ENCODE measurements at places on chromosomes 5 and 9.
A peak's percentile ranks its signal among the peaks of the same experiment; 100 is the strongest.

GRCh38 chr9:18045326-18045725, 428.6 kb upstream of the ADAMTSL1 start:
- no peak for DNase-seq

DNA sequence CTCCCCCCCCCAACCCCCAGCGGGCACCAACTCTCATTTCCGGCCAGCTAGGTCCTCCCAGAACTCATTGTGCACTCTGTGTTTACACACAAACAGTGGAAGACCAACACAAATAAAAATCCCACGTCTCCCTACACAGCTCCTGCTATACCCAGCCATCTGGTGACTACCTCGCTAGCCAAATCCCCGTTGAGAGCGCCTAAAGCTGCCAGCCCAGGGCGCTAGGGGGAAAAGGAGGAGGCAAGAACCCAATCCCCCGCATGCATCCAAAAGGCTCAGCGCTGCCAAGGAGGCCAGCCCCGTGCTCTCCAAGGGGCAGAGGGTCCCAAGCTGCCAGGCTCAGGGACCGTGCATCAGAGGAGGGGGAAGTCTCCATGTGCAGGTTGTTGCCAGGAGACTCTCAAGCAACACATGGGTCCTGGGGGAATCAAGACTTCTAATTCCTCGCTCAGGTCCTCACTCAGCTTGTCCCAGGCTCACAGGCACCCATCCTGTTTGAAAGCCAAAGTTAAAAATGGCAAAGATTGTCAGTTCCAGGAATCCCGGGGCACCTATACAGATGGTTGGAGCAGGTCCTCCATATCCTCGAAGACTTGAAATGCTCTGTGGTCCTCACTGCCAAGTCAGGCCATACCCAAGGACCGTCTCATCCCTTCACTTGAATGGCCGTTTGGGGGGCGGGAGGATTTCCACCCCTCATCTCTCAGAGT, 2.7 kb downstream of the ASTN2 start:
- no peak for DNase-seq

DNA sequence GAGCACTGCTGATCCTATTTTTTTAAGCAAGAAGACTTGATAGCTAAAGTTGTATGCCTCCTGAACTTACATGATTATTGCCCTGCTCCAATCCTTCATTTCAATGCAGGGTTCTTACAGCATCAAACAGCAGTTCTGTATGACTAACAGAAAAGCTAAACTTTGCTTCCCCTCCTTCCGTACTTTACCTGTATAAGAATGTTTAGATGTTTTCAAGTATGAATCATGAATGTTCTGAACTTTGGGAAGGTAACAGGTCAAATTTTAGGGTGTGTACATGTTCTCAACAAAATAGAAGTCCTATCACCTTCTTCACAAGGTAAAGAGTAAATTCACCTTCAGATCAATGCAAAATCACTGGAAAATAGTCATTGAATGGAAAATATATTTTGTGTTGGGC, 972.6 kb upstream of the SEMA6A start:
- no peak for DNase-seq

DNA sequence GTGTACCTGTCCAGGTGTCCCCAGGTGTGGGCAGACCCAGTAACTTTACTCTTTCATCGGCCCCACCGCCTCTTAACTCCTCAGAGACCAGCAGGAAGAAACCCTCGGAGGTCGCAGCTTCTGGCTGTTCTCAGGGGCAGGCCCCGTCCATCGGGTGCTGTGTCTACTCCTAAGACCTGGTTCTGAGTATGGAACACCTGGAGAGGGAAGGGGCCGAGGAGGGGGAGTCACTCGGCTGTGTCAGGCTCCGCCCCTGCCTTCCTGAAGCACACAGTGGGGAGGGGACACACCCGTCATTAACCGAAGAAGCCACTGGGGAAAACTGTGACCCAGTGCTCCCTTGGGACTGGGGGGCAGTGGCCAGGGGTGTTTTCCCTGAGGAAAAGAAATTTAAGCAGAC, 22.3 kb downstream of the NTNG2 start:
- no peak for DNase-seq

- no peak for DNase-seq
Measured at GRCh38 chr9:87498811-87499360, 1.2 kb downstream of the DAPK1 start.

DNA sequence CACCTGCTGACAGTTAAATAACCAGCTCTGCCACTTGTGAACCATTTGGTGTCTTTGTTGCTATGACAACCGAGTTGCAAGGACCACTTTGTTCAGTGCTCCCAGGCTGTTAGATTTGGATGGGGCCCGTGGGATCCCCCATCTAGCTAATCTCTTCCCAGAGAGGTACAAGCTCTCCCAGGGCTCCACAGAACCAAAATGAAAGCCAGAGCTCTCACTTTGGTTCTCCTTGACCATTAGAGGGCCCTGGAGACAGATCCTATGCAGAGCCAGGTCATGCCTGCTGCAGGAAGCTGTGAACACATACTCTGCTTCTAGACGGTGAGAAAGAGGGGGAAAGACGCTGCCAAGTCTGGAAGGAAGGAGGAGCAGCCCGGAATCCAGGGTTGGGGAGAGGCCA, 224.6 kb downstream of the GABBR2 start:
- no peak for DNase-seq

GRCh38 chr5:95631255-95631958, 11.5 kb downstream of the GPR150 start:
- DNase-seq, result no peak

DNA sequence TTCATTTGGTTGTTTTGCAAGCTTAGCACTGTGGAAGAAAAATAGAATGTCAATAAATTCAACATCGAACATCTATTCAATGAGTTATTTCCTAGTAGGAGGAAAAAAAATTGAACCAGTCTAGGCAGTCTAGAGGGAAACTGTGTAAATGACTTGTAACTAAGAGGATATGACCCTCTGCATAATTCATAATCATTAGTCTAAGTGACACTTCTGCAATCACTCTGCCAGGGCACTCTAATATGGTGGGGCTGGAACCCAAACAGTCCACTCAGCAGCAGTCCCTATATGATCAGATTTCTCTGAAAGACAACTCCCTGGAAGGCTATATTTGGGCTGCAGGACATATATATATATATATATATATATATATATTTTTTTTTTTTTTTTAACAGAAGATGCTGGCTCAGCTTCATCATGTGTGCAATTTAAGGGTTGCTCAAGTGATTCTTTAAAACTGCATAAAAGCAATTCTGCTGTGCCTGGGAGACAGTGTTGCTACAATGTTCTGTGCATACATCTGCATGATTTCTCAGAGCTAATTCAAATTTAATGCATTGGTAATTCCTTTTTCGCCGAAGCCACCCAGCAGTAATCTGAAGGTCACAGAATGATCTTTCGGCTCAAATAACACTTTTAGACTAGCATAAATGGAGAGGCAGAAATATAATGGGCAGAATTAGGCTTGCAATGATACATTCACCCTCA, 482.1 kb upstream of the ZNF608 start:
- DNase-seq, result no peak

GRCh38 chr5:92976156-92976555, 604.9 kb downstream of the NR2F1-AS1 start:
- no peak for DNase-seq

GRCh38 chr5:43664501-43665040, 61.6 kb downstream of the NNT start:
- DNase-seq, result no peak

DNA sequence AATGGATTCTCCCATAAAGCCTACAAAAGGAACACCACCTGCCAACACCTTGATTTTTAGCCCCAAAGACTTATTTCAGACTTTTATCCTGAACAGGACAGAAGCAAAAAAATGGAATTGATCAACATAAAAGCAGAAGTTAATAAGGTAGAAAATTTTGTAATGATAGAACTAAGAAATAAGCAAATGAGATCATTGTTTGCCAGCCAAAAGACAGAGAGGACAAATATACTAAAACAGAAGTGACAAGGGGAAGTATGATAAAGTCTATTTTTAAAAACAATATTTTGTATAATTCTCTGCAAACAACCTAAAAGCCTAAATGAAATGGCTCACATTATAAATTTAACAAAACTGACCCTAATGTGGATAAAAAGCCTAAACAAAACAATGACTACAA, 110.5 kb upstream of the PRSS3 start:
- no peak for DNase-seq

- no peak for DNase-seq
Measured at GRCh38 chr9:15278091-15278687, 28.8 kb downstream of the TTC39B start.

GRCh38 chr5:17766031-17766430, 131.8 kb downstream of the TAF11L14 start:
- DNase-seq, result no peak

DNA sequence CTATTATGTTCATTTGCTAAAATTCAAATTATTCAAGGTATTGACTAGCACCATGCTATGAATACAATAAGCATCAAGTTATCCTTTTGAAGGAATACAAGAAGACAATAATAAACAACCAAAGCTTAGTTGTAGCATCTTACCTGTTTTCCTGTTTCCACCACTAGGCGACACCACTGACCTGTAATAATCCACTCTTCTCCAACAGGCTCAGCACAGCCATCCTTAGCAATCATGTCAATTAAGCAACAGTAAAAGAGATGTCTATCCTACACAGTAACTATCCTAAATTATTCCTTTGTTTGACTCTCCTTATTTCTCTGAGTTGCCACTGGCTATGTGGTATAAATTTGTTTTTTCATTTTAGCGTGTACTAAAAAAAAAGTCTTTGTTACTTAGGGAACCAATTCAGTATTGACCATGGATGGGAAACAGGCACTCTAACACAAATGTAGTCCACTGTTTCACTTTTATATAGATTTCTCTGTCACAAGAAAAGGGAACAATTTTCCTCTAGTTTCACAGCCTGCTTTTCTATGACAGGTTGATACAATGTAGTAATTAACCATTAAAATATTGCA, 46.2 kb downstream of the PCA3 start:
- no peak for DNase-seq

DNA sequence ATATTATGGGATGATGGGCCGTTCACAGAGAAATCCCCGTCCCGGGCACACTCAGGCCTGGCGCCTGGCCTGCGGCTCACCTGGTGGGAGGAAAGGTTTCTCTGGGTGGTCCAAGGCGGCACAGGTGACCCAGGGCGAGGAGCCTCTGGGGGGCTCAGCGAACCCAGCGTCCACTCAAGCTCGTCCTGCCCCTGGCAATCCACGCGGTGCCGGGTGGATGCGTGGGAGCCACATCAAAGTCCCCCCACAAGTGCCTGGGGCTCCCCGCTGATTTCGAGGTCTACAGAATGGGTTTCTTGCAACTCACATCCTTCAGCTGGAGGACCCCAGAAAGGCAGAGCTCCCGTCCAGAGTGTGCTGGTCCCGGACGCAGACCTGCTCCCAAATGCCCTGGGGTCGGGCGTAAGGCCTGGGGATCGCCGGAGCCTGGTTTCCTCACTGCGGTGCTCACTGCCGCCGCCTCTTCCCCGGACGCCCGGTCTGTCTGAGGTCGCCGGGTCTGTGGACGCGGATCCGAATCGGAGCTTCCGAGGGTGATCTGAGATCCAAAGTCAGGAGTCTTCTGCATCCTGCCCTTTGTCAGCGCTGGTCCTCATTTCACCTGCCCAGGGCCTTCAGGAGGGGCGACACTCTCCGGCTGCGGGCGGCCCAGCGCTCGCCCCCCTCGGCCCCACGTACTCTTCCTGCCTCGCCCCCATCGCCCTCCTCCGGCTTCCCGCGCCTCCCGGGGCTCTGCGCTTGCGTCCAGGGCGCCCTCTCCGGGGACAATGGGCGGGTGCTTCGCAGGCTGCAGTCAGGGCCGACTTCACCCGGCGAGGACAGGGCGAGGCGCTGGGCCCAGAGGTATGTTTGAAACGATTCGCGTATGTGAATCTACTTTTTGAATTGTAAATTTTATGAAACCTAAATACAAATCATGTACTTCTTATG, 20.0 kb upstream of the RUFY1 start:
- peak; percentile 58 for DNase-seq

Data from CD4-positive, alpha-beta T cell treated with Interleukin-15 for 1 hour (primary cell).